ENCODE measurements at places on chromosomes 5 and 9.

DNA sequence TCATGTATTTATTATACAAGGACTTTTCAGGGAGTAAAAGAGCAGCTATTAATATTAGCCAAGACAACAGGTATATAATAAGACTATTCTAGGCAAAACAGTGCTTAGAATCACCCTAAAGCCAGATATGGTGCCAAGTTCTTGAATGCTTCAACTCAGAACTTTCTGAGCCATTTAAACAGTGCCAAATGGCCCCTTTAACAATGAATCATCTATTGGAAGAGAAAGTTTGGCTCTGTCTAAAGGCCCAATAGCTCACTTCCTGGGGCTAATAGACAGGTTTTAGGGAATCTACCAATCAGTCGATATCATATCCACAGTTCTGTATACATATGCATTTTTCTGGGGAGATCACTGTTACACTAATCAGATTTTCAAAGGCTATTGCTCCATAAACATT lies 42.9 kb downstream of the ZNF474 start:
- H3K36me3 ChIP-seq = no peaks in the 10 kb centered on the region
- no peak overlapping the region for H3K27ac ChIP-seq
- H3K4me3 ChIP-seq = no peak overlapping the region
- no peaks in the 10 kb centered on the region for H3K4me1 ChIP-seq

DNA sequence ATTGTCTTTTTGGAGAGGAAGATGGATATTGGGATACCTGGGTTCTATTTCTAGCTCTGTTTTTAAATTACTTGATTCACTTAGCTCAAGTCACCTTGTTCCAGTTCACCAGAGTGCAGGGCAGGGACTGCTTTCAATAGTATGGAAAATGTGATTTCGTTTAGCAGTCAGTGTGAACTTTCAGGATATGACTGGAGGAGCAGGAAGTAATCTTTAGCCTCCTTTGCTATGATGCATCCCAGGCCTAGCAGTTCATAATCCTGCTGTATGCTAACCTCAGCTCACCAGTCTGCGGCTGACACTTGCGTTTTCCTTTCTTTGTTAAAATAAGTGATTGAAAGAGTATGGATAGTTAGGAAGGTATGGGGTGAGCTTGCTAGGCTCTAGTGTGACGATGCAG lies 169.7 kb downstream of the ARHGAP26 start:
- peaks cover 24% of the 10 kb centered on the region for H3K4me1 ChIP-seq
- no peaks in the 10 kb centered on the region for H3K27me3 ChIP-seq
- no peak for DNase-seq
- peaks cover 26% of the 10 kb centered on the region for H3K36me3 ChIP-seq
- no peak overlapping the region for H3K27ac ChIP-seq
- H3K4me3 ChIP-seq = no peak overlapping the region

- H3K4me3 ChIP-seq = no peak overlapping the region
- peaks cover 30% of the 10 kb centered on the region for H3K27me3 ChIP-seq
- no peaks in the 10 kb centered on the region for H3K36me3 ChIP-seq
These were observed 103.0 kb upstream of the ERCC6L2 start for GRCh38 chr9:95772320-95773052.

- peaks cover 2% of the 10 kb centered on the region for H3K27me3 ChIP-seq
- no peak overlapping the region for H3K4me3 ChIP-seq
- no peak for DNase-seq
- H3K27ac ChIP-seq = no peak overlapping the region
These were observed 44.7 kb upstream of the CRHBP start for GRCh38 chr5:76908166-76908565.

DNA sequence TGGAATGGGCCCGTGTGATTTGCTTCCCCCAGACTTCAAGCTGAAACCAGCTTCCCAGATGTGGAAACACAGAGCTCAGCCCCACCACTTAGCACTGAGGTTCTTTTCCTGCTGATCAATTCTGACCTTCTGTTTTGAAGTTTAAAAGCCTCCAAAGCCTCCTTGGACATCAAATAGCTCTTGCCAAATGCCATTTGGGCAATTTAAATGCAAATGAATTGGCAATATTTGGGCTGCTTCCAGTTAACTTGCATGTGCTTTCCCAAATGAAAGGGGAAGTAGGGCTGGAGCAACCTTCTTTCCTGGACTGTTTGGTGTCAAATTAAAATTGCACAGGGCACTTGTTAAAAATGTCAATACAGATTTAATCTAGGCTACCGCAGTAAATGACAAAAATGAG lies 710.5 kb downstream of the TLR4 start:
- no peaks in the 10 kb centered on the region for H3K27me3 ChIP-seq
- no peaks in the 10 kb centered on the region for H3K36me3 ChIP-seq
- no peak for DNase-seq
- H3K4me1 ChIP-seq = no peaks in the 10 kb centered on the region
- no peak overlapping the region for H3K27ac ChIP-seq
- no peak overlapping the region for H3K4me3 ChIP-seq

- H3K4me3 ChIP-seq = no peak overlapping the region
- no peaks in the 10 kb centered on the region for H3K27me3 ChIP-seq
- no peak overlapping the region for H3K27ac ChIP-seq
- no peak for DNase-seq
These were observed 271.2 kb downstream of the EDIL3 start for GRCh38 chr5:84113246-84114105.

DNA sequence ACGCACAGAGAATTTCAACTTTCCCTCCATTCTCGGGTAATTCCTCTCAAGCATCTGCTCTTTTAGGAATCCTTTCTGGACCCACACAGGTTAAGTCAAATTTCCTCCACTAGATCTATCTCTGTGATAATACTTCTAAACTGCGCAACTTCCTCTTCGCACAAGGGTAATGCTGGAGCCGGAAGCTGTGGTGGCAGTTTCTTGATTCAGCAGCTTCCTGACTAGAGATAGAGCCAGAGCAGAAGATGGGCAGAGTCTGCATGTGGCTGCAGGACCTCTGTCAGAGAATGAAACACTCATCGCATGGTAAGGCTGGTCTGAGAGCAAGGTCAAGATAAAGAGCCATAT lies 11.1 kb upstream of the CDC42SE2 start:
- H3K4me1 ChIP-seq = peaks cover 53% of the 10 kb centered on the region
- no peaks in the 10 kb centered on the region for H3K27me3 ChIP-seq

DNA sequence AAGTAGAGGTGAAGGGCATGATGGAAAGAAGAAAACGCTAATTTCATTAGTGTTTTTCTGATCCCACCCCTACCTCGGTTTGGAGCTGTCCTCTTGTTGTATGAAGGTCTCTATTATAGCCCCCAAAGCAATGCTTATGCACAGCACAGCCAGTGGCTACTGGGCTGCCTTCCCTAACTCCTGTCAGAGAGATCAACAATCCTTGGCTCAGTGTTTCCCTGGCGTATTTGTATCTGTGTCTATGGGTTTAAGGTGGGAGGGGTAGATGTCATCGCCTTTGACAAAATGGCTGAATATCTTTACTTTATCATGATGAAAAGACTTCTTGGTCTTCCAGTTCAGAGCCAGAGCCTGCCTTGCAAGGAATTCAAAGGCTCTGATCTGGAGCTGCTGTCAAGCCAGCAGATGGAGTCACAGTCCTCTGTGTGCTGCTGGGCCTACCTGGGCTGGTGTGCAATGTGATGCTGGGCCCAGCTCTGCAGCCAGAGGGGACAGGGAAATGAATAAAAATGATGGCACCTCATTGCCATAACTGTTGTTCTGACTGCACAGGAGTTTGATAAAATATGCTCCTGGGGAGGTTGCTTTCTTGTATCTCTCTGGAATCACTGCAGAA lies 20.1 kb upstream of the HSPA9 start:
- peaks cover 18% of the 10 kb centered on the region for H3K27me3 ChIP-seq
- H3K27ac ChIP-seq = no peak overlapping the region
- H3K4me3 ChIP-seq = no peak overlapping the region
- DNase-seq = no peak
- no peaks in the 10 kb centered on the region for H3K4me1 ChIP-seq

- H3K4me3 ChIP-seq = no peak overlapping the region
- DNase-seq = no peak
- H3K4me1 ChIP-seq = no peaks in the 10 kb centered on the region
- no peaks in the 10 kb centered on the region for H3K27me3 ChIP-seq
These were observed 130.5 kb downstream of the SCAMP1 start for GRCh38 chr5:78490709-78491485.

- no peaks in the 10 kb centered on the region for H3K36me3 ChIP-seq
- DNase-seq = no peak
- no peaks in the 10 kb centered on the region for H3K4me1 ChIP-seq
- no peaks in the 10 kb centered on the region for H3K27me3 ChIP-seq
- no peak overlapping the region for H3K4me3 ChIP-seq
These were observed 196.9 kb downstream of the TUSC1 start for GRCh38 chr9:25481372-25481771.

DNA sequence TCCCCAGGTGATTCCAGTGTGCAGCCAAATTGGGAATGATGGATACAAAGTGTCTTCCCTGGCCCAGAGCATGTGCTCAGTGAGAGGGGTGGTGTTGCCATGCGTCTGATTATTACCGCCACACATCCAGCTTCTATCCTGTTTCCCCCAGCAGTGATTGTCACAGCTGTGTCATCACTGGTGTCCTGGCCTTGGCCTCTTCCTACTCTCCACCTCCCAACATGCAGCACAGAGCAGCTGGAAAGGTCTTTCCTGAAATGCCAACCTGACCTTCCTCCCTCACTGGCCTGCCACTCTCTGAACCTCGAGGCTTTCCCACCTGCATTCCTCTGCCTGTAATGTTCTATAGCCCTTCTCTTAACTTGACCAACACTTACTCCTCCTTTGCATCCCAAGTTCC lies 60.0 kb downstream of the TMOD1 start:
- peak; percentile 26 for DNase-seq
- peaks cover 14% of the 10 kb centered on the region for H3K4me1 ChIP-seq
- H3K27ac ChIP-seq = no peak overlapping the region
- H3K4me3 ChIP-seq = no peak overlapping the region

Data from activated CD8-positive, alpha-beta memory T cell treated with anti-CD3 and anti-CD28 coated beads, Interleukin-2, amount 10 ng/mL, durations not matched to agents 7 days and 5 days (primary cell).